Adipocyte (in vitro differentiated cells): ENCODE measurements at places on chromosomes 2 and 18.

DNA sequence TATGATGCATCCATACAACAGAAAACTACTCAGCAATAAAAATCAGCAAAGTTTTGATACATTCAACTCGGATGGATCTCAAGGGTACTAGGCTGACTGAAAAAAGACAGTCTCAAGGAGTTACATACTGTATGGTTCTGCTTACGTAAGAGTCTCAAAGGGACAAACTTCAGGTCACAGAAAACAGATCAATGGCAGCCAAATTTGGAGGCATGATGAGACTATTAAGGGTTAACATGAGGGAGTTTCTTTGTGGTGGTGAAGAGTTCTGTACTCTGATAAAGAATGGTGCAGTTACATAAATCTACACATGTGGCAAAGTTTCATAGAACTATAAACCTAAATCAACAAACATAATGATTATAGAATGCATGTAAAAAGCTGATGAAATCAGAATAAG lies 81.4 kb downstream of the COBLL1 start:
- no peak for DNase-seq

DNA sequence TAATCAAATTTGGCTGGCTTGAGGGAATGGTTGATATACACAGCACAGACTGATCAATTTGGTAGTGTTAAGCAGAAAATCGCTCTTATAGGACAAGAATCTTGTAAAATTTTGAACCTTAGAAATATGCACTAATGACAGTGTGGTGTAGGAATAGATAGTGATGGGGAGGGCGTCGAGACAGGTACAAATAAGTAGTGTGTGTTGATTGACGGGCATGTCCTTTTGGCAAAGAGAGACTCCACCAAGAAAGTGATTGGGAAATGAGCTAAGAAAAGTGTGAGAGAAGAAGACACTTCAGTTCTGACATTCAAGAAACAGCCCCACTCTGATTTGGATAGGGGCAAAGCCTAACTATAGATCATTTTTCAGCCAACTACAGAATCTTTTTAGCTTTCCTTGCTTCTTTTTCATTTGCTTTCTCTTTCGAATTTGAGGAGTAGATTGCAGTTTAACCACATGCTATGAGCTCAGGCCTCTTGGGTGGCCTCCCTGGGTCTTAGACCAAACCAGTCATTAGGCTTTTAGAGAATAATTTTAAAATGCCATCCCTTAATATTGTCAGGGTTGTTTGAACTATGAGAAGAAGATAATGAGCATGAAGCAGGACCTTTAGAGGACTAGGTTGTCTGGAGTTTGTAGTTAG lies 127.1 kb downstream of the CERS6 start:
- DNase-seq, result peak; percentile 24

- peak; percentile 48 for DNase-seq
These were observed 296.9 kb downstream of the SATB2 start for GRCh38 chr2:199160677-199161465.

DNA sequence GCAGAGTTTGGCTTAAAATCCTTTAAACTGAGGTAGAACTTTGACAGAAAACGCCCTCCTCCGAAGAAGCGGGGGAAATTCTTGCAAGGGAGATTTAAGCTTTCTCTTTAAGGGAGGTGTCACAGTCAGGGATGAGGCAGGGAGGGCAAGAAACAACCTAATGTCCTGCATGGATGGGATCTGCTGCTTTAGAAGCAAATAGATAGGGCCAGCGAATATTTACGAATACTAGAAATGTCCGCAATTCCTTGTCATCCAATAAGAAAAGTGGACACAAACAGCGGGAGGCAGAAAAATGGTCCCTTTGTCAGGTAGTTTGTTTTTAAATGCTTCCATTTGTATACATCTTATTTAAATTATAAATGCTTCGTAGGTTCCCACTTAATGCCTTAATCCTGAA lies 12.0 kb downstream of the MEIS1 start:
- no peak for DNase-seq

DNA sequence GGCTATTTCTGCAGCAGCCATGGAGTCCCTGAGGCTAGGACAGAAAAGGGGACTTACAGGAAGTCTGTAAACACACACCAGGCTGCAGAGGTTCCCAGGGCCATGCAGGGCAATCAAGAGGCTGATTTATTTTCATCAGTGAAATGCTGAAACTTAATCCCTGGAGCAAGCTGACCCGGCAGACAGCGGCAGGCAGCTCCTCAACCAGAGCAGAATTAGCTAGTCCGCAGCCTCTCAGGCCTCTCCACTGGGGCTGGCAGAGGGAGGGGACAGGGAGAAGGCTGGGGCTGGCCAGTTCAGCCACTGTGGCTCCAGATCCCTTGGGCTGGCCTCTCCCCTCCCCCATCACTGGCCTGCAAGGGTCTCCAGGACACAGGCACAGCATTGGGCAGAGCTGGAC lies 136.3 kb downstream of the TNS1 start:
- DNase-seq, result no peak

GRCh38 chr2:199228887-199229819 lies 228.6 kb downstream of the SATB2 start:
- peak; percentile 85 for DNase-seq

DNA sequence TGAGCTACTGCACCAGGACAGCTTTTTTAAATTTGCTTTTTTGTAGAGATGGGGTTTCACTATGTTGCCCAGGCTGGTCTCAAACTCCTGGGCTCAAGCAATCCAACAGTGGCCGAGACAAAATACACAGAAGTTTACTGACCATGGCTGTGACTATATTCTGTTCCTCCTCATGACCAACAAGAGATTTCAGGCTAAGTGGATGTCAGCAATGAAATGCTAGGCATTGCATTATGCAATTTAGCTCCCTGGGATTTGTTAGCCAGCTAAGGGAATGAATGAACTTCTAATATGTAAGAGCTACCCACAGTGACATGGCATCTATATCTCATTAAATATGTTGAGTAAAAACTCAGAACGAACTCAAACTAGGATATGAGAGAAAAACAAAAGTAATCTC lies 81.9 kb upstream of the MBOAT2 start:
- peak; percentile 43 for DNase-seq

- peak; percentile 32 for DNase-seq
These were observed 332.7 kb downstream of the LRRTM1 start for GRCh38 chr2:79971807-79972206.

DNA sequence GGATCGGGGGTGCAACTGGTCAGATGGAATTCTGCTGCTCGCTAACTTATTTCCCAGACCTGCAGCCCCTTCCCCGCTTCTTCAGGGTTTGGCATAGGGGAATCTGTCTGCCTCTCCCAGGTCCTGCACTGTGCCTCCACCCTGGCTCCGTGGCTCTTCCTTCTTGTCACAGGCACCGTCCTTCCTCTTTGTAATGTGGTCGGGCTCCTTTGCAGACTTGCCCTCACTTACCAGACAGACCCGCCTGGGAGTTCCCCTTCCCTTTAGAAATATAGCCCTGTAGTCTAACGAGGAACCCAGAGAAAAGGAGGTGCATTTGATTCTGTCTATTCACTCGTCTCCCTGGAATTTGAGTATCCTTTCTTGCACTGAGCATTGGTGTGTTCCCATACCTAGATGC lies 63.9 kb upstream of the PAX8 start:
- DNase-seq, result no peak

GRCh38 chr2:70947556-70948184 lies 12.0 kb downstream of the ATP6V1B1 start:
- peak; percentile 29 for DNase-seq

- no peak for DNase-seq
These were observed 43.7 kb downstream of the CD8B2 start for GRCh38 chr2:106530866-106531265.

DNA sequence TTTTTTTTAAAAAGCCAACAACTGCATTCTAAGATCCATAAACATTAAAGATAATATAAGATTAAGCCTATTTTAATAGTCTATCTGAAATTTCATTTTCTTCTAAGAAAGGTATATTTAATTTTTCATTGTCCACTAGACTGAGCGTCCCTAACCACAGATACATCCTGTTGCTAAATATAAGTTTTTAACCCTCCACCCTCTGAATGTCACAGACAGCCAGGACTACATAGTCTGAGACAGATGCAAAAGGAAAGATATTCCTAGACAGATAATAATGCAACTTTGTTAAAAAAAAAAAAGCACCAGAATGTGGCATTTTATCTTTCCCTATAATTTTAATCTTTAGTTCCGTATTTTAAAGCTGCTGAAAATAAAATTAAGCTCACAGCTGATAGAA lies 114.6 kb downstream of the ZEB2 start:
- no peak for DNase-seq

GRCh38 chr2:205865056-205865455 lies 182.8 kb downstream of the NRP2 start:
- DNase-seq, result no peak

DNA sequence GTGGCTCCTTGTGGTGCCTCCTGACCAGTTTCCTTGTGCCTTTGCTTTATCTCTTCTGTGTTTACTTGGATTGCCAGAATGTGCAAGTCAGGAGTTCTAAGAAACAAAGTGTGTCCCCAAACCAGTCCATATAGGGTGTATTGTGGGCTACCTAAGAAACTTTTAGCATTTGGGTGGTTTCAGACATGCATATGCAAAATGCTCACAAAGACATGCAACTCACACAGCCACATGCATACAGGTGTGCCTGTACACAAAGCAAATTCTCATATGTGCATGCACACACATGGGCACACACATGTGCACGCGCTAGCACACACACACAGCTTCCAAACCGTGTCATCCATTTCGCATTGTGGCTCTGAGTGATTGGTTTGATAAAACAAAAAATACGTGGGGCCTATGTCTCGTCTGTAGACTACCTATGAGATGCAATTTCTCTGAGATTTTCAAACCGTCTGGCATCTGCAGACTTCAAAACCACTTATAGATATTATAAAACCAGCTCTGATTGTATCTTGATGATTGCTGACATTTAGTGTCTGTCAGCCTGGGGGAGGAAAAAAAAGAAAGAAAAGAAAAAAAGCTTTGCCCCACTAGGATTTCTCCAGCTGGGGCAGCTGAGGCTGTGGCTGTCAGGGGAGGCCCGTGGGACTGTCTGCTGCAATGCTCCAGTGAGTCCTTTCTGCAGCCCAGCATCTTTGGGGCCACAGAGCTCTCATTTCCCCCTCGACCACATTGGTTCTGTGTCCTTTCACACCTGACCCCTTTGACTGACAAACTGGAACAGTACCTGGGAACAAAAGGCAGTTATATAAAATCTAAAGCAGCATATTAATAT lies 556.1 kb downstream of the CMPK2 start:
- DNase-seq, result no peak

DNA sequence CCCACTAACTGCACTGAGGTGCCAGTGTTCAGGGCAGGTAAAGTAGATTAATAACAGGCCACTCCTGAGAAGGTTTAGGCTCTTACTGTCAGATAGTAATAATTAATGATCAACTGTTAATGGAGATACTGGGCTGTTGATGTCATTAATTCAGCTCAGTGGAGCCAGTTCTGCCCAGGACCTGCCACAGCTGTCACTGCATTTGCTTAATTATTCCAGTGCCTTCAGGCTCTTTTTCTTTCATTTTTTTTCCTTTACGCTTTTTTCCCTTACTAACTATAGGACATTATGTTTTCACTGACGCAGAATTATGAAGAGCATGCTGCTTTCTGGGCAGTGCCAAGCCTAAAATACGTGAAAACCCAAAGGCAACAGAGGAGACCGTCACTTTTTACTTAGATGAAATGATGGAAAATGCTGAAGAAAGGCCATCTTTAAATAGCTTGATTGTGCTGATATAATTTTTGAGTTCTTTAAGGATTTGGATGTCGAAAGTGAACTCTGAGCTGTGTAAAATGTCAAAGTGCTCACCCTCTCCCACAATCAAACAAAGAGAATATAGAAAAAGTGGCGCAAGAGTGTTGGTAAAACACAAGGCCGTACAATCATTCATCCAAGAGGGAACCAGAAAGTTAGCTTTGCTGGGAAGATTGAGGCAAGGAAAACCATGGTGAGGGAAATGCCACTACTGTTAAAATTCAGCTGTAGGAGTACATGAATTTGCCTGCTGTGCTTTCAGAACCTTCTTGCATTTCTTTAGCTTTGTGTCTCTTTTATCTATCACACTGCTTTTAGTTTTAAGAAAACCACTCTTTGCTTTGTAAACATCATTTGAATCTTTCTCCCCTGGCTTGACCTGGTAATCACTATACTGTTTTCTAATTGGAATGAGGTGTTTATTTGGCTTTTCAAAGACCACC lies 192.0 kb upstream of the ZEB2 start:
- no peak for DNase-seq

- DNase-seq, result peak; percentile 60
These were observed at the start of gene SLC16A14 for GRCh38 chr2:230068651-230069055. SLC16A14 (minus strand) TSS chr2:230068924; CDS start chr2:230059352, 9,572 bp downstream.

GRCh38 chr2:27148801-27149439 lies at the start of gene TCF23:
TCF23 (plus strand) TSS chr2:27149004; CDS start chr2:27149134, 130 bp downstream.
- DNase-seq, result no peak
